WTC11 (cell line): ENCODE measurements at places on chromosomes 16 and 17.
A peak's percentile ranks its signal among the peaks of the same experiment; 100 is the strongest.

GRCh38 chr17:57655553-57655952 is 89.5 kb downstream of the CCDC182 start:
- DNase-seq = no peak

DNA sequence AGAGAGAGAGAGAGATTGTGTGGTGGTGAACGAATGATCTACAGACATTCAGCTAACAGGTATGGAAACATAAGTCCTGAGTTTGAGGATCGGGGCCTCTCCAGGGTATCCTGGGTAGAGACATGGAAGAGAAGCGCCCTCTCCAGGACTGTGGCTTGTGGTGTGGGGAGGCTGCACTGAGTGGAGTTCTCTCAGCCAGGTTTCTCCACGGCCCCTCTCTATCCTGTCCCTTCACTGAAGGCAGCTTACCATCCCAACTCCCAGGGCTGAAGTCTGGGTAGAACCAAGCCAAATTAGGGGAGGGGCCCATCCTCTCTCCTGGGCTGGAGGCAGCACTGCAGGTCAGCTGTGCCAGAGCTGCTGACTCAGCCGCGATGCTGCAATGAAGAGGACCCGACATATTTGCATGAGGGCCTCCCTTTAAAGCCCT is 6.2 kb downstream of the C1QL1 start:
- peak; percentile 54 for DNase-seq

DNA sequence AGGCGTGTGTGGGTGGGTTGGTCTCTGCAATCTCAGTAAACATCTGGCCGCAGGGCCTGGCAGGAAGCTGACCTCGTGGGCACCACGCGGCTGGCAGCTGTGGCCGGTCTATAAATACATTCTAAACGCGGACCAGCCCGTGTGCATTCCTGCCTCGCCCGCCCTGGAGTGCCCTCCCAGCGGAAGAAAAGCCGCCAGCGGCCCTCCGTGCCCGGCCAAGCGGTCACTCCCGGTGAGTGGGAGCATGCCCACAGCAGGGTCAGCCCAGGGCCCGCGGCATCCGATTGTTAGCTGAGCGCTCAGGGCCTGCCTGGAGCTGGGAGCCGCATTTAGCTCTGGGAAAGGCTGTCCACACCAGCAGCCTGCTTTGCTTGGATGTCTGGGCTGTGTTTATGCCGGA is 10.3 kb downstream of the ZNF469 start:
- no peak for DNase-seq

GRCh38 chr16:10206215-10206614 is 24.0 kb upstream of the GRIN2A start:
- DNase-seq = no peak
